CD4-positive, alpha-beta T cell treated with Interleukin-4 for 1 hour (primary cell): ENCODE measurements at places on chromosomes 13 and 19.

DNA sequence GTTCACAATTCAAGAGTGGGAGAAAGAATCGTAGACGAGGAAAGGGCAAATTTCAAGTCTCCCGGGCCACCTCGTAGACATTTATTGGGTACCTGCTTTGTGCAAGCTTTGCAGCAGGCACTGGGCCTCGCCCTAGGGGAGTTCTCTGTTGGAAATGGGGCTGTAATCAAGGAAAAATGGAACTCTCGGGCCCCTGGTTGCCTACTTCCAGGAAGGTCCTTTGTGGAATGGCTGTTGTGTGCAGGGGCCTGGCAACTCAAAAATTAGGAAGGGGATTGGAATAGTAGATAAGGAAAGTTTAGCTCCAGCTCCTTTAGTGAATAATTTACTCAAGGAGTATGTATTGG, 612 bp downstream of the ZNF526 start:
- DNase-seq: no peak

- no peak for DNase-seq
Measured at GRCh38 chr19:53432088-53432661, 391 bp downstream of the ZNF761 start.

GRCh38 chr13:25632166-25632888, 260.6 kb downstream of the ATP8A2 start:
- no peak for DNase-seq

DNA sequence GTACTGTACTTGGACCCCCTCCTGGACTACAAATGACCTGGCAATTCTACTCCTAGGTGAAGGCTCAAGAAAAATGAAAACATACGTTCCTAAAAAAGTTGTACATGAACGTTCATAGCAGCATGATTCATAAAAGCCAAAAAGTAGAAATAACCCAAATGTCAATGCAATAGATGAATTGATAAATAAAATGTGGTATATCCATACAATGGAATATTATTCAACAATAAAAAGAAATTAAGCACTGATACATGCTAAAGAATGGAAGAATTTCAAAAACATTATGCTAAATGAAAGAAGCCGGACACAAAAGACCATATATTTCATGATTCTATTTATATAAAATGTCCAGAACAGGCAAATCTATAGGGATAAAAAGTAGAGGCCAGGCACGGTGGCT, 9.5 kb downstream of the ZNF432 start:
- no peak for DNase-seq

DNA sequence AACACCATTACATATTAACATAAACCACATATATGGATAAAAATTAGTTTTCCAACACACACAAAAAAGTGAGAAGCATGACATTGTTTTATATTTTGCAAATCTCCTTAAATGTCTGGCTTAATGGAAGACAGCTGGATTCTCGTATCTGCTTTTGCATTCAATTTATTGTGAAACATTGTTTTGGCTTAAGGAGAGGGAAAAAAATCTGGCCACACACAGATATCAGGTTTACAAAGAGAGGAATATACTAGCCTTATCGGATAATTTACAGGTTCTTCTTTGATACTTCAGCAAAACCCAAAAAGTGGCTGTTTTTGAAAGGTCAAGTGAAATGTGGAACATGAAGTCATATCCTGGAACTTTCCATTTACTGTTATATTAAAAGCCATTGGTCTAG, 523.5 kb upstream of the ARGLU1 start:
- DNase-seq: no peak

DNA sequence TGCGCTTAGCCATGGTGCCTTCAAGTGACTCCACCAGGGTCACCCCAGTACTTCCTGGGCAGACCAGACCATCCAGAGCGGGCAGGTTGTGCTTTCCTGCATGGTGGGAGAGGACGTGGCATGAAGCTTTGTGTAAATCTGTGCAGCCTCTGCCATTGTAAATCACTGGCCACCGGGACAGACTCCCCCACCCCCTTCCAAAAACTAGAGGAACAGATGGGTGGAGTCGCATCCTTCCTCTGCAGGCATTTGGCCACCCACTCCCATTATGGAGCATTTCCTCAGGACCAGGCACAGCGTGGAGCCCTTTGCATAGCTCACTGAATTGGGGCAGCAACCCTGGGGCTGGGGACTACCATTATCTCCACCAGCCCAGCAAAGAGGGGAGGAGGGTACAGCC, 8.2 kb downstream of the BCKDHA start:
- DNase-seq: no peak

- peak; percentile 98 for DNase-seq
Measured at GRCh38 chr19:14375055-14375581, 6.1 kb upstream of the ADGRE5 start.

DNA sequence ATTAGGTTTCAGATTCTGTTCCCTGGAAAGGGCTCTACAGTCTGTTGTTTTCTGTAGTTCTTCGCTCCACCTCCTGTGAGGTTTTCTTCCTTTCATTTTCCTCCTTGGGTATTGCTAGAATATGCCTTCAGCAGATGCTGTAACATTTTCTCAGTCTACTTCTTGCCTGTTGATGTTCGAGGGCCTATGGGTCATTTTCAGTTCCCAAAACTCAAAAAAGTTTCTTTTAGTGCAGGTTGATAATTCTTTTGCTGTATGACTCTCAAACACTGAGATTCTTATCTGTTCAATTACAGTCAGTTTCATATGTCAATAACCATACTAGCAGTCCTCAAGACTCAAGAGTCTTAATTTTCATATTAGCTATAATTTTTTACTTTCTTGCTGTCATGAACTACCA, 268.3 kb downstream of the RFC3 start:
- DNase-seq: no peak

- DNase-seq: no peak
Measured at GRCh38 chr19:42655748-42656147, 61.0 kb upstream of the CEACAM8 start.

DNA sequence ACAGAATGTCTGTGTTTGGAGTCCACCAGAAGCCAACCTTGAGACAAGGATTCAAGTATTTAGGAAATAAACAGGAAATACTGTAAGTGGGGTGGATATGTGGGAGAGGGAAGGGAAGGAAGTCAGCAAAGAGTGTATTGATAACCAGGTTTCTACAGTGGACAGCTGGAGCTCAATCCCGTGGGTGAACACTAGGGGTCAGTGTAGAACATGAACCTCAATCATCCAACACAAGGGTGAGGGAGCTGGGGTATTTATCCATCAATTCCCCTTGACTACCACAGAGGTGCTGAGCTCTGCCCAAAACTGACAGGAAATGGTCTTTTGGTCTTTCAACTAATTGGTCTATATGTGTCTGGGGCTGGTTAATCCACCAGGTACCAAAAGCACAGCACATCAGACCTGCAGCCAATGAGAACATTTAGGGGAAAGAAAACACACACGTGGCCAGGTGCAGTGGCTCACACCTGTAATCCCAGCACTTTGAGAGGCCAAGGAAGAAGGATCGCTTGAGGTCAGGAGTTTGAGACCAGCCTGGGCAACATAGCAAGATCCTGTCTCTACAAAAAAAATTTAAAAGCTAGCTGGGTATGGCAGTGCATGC, 5.6 kb upstream of the SYDE1 start:
- peak; percentile 57 for DNase-seq

- DNase-seq: no peak
Measured at GRCh38 chr13:67013709-67014108, 216.4 kb downstream of the PCDH9 start.

- peak; percentile 90 for DNase-seq
Measured at GRCh38 chr19:29671393-29672160, 6.3 kb downstream of the PLEKHF1 start.

- no peak for DNase-seq
Measured at GRCh38 chr19:33705860-33706259, 84.1 kb downstream of the CHST8 start.

DNA sequence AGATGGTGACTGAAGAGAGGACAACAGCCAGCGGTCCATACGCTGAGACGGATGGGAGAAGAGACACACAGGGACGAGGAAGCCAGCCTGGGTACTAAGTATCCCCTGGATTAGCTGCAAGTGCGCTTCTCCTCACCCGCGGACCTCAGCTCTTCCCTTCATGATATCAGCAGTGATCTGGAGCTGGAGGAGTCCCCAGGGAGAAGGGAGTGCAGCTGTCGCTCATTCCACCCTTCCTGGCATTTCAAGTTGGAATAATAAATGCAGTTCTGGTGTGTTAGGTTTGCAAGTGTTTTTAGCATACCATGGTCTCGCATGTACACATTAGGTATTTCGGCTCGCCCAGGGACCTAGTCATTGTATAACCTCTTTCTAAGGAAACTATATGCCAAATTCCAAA, 88.5 kb upstream of the C1QTNF9B start:
- DNase-seq: no peak

DNA sequence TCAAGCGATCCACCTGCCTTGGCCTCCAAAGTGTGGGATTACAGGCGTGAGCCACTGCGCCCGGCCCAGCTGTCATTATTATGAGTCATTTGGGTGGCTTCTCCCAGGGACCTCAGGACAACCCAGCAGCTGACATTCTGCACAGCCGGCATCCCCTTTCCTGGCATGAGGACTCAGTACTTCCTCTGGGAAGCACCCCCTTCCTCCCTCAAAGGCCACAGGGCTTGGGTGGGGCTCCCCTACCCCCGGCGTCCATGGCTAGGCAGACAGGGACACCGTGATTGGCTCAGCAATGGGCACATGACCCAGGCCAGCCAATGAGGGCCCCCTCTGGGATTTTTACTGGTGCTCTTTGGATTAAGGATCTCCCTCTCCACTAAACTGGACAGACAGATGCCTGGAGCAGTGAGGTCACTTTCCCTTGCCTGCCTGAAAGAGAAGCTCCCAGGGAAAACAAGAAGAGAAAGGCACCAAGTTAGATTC, 6.0 kb downstream of the KANK2 start:
- DNase-seq: no peak

- no peak for DNase-seq
Measured at GRCh38 chr19:8334458-8335342, 8.4 kb downstream of the KANK3 start.

GRCh38 chr13:107900775-107901174, 314.6 kb downstream of the LIG4 start:
- DNase-seq: no peak

DNA sequence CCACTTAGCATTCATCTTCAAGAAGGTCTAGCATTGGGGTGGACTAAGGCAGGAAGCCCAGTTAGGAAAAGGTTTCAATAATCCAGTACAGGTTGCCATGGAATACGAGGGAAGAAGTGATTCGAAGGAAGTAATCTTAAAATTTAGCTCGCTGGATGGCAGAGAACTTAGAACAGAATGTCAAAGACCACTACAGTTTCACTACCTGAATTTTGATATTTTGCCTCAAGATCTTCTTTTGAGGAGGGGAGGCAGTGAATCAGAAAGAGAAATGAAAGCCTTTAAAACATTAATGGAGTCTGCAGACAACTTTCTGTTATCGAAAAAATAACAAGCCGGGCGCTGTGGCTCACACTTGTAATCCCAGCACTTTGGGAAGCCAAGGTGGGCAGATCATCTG, 7.0 kb upstream of the RAB8A start:
- DNase-seq: no peak

- DNase-seq: no peak
Measured at GRCh38 chr13:59358014-59358413, 805.7 kb downstream of the DIAPH3 start.

- peak; percentile 56 for DNase-seq
Measured at GRCh38 chr19:49133621-49134454, 14.5 kb downstream of the PPFIA3 start.

GRCh38 chr19:15452111-15453047, 2.6 kb upstream of the WIZ start:
- DNase-seq: no peak

DNA sequence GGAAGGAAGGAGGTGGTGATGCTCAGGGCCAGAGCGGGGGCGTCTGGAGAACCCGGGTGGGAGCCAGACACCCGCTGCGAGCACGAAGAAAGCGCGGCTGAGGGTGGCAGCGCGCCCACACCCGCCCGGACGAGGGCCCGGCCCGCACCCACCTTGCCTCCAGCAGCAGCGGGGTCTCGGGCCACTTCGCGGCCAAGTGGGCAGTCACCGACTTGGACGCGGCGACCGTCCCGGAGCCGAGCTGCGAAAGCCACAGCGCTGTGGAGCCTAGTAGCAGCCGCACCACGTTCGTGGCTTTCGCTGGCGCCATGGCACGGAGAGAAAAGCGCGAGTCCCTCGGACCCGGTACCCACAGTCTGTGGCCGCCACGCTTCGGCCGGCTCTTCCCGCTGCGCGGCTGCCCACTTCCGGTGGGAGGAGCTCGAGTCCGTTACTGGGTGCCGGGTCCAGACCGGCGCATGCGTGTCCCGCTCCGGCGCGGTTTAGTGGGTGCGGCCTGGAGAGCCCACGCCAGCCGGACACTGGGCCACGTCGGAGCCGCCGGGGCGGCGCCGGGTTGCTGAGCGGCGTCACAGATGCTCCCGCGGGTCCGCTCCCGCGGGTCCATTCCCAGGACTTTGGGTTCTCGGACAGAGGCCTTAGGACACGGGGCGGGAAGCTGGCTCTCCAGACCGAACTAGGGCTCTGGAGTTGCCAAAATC, at the start of gene UGGT2:
Gene UGGT2 (minus strand): TSS at position 399 of the 701 bp plus-strand sequence. CDS start 89 bp downstream, at position 310.
- DNase-seq: peak; percentile 20

- no peak for DNase-seq
Measured at GRCh38 chr13:24834902-24835510, 71.0 kb downstream of the RNF17 start.

- peak; percentile 44 for DNase-seq
Measured at GRCh38 chr19:18401580-18402112, 4.2 kb upstream of the LRRC25 start.

DNA sequence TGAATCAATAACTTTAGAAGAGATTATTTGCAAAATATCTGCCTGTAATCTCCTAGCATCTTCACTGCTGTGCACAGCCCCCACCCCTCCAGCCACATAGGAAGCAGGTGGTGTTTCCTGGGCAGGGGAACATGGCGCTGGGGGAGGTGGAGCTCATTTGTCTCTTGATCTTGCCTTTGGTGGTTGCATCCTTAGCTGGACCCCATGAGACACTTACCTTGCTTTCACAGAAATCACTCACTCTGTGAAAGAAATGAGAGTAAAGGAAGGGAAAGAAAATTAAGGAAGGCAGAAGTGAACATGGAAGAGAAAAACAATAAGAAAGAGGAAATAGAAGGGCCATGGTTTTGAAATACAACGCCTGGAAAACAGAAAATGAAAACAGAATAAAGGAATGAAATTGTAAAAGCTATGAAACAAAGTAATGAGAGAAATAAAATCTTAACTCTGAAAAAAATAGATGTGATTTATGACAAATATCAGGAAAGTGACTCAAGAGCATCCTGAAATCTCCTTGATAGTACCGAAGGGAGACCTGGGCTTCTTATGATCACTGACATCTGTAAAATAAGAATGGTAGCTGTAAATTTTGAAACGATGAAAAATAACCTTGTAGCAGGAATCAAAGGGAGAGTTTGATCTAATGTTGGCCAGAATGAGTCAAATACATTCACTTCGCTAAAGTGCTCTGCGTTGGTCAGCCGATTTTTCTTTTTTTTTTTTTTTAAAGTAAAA, 17.2 kb upstream of the RNASEH2B start:
- DNase-seq: peak; percentile 48

GRCh38 chr19:18419699-18420460, 682 bp downstream of the SSBP4 start:
- peak; percentile 43 for DNase-seq

- DNase-seq: no peak
Measured at GRCh38 chr13:51291341-51291740, 48.1 kb upstream of the SERPINE3 start.

DNA sequence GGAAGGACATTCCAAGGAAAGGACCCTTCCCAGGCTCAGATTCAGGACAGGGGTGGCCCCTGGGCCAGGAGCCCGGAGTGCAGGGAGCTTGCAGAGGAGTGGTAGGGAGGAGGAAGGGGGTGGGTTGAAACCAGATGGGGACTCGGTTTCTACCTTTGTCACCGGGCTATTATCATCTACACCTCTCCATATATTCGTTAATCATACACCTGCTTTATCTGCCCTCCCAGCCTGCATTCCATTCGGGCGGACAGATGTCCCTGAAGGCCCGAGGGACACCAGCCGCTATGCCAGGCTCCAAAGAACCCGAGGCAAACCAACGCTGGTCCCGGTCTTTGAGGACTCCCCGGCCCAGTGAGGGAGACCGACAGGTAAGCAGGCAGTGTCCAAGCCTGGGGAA, 15.5 kb upstream of the MYH14 start:
- no peak for DNase-seq
